ENCODE measurements at places on chromosomes 16 and 17. TPM values are rescaled to one million over a fixed set of nuclear protein-coding genes. Genes with fewer than 3 reads are reported as not detected.

Gene CHRNE
- total RNA-seq: not detected

DNA sequence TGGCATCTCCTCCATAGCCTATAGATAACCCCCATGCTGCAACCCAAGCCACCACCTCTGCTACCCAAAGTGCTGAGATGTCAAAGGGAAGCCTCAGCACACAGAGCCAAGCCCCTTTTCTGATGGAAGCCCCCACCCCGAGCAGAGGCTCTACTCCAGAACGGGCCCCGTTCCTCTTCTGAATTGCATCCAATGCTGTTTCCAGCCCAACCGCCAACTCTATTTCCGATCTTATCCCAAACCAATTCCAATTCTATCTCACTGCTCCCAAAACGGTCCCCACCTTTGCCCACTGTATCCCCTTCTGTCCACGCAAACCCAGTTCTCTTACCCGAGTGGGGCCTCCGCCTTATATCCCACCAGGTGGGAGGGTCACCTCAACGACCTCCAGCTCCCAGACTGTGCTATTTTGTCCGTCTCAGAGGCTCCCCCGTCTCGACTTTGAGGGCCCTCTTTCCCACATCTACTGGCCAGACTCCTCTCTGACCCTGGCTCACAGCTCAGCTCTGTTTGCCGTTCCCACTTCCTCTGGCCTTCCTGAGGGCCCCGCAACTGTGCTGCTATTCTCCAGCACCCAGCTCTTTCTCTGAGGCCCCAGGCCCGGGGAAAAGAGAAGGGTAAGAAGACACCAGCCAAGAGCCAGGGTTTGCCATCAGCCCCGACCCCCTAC, 487 bp downstream of the SRL start:
- DNase-seq: no peak

DNA sequence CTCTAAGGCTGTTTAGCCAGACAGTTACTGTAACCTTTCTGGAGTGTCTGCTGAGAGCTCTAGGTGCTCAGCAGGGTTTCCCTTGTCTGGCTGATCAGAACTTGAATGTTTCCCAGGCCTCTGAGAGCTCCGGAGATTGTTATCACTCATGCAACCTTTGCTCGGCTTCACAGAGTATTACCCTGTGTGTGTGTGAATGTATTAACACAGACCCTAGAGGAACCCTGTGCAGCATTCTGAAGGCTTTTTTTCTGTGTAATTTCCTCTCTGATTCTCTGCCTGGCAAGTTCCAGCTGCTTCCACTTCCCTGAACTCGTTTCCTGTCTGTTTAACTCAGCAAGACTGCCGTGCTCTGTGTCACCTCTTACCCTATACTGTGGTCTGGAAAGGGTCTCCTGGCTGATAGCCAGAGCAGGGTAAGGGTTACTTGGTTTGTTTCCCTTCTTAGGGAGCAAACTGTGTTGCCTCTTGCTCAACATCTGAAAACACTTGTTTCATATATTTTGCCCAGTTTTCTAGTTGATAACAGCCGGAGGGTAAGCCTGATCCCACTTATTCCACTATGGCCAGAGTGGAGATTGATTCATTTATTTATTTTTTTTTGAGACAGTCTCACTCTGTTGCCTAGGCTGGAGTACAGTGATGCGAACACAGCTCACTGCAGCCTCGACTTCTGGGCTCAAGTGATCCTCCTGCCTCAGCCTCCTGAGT, 21.7 kb downstream of the PRMT7 start:
- peak; percentile 37 for DNase-seq

DNA sequence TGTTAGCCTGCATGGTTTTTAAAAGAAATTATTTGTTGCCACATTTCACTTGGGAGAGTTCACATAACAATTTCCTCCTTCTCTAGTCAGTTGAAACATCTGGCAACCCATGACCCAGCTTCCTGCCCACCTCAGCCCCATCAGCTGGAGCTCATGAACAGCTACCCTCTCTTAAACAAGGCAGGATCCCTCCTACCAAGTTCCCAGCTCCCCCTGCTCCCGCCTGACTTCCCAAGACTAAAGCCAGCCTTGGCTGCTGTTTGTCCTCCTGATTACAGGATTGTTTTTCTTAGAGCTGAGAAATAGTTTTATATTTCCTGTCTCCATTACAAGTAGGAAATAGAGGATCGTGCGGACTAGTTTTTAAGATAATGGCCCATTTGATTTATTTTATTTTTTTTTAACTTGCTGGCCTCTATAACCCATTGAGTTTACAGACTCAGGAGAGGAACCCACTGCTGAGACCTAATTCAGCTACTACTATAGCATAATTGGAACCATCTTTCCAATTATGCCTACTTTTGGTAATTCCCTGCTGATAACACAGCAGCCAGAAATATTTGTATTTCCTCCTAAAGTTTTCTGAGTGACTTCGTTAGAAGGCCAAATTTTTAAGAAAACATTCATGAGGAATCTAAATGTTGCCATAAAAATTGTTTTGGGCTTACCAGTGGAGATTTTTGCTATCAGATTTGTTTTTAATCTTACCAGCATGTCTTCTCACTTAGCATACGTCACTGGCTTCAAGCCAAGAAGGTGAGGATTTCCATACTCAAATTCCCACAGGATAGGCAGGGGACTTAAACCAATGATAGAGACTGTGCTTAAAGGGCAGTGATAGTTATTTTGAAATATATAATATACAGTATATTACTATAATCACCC, 90.0 kb downstream of the ELAC2 start:
- no peak for DNase-seq

Gene TBC1D3
- total RNA-seq: not detected
